ENCODE measurements at places on chromosomes 3 and 15.

GRCh38 chr15:100968050-100968966, 49.2 kb downstream of the LRRK1 start:
- DNase-seq = no peak

DNA sequence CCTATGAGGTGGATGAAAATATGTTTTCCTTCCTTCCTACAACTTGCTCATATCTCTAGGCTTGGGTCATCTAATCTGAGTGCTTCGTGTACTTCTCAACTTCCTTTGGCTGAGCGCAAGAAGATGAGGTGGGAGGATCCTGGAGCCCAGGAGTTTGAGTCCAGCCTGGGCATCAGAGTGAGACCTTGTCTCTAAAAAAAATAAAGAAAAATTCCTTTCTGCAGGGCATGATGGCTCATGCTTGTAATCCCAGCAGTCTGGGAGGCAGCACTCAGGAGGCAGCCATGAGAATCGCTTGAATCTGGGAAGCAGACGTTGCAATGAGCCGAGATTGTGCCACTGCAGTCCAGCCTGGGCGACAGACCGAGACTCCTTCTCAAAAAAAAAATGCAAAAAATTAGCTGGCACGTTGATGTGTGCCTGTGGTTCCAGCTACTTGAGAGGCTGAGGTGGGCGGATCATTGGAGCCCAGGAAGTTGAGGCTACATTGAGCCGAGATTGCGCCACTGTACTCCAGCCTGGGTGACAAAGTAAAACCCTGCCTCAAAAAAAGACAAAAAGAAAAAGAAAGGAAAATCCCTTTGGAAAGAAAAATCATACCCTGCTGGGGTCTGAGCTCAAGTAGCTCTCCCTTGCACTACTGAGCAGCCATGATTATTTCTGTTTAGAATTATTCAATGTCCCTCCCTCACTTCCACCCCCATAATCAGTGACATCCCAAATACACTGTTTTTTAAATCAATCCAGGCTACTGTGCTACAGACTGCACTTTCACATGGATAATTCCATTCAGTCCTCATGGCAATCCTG, 28.0 kb upstream of the RAB11A start:
- no peak for DNase-seq

DNA sequence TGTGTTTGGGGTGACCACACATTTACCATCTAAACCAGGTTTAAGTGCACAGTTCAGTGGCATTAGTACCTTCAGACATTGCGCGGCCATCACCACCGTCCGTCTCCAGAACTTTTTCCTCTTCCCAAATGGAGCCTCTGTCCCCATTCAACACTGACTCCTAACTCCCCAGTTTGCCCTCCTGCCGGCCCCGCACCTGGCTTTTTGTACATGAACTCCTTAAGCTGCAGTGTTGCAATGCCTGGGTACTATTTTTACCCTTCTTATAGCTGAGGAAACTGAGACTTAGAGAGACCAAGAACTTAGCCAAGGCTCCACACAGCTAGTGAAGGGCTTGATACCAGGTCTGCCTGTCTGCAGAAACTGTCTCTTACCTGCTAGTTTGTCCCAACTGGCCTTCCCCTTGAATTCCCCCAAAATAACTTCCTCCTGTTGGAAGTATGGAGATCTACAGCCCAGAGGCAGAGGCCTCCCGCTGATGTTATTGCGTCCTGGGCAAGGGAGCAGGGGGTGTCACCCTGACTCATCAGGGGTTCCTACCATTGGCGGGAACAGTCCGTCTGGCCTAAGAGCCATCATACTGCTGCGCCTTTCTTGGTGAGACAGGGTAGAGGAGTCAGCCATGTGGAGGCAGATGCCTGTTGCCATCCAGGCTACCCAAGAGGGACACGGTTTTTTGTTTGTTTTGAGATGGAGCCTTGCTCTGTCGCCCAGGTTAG, 65.6 kb downstream of the GRIP2 start:
- no peak for DNase-seq

- DNase-seq = no peak
Measured at GRCh38 chr3:39638301-39638700, 170.8 kb downstream of the MOBP start.

DNA sequence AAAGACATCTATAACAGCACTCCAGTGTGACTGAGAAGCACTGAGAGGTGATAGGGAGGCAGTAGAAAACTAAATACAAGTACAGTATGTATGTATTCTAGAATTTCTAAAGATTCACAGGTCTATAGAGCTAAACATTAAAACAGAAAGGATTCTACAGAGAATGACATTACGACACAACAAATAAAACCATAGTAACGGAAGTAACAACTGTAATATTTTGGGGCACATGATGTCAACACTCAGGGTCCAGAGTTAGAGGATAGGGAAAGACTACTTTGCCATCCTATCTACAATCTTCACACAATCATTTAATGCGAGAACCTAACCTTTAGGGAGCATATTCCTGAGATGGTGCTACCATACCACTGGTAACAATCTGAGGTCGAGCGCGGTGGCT, 13.6 kb downstream of the UBXN7 start:
- no peak for DNase-seq

DNA sequence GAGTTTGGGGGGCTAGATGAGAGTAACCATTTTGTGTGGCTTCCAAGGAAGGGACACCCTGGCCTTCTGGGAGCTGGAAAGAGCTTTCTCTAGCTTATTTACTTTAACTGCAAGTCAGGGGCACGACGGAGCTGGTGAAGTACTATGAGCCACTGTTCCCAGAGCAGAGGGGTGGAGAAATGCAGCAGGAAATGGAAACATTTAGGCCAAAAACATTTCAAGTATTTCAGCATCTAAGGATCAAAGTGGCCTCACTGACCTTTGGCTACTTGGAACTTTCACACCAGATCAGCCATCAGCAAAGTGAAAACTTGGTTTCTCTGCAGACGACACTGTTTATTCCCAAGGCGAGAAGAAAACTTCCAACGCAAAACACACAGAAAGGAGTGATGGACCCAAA, 7.9 kb downstream of the DGKG start:
- DNase-seq = no peak

DNA sequence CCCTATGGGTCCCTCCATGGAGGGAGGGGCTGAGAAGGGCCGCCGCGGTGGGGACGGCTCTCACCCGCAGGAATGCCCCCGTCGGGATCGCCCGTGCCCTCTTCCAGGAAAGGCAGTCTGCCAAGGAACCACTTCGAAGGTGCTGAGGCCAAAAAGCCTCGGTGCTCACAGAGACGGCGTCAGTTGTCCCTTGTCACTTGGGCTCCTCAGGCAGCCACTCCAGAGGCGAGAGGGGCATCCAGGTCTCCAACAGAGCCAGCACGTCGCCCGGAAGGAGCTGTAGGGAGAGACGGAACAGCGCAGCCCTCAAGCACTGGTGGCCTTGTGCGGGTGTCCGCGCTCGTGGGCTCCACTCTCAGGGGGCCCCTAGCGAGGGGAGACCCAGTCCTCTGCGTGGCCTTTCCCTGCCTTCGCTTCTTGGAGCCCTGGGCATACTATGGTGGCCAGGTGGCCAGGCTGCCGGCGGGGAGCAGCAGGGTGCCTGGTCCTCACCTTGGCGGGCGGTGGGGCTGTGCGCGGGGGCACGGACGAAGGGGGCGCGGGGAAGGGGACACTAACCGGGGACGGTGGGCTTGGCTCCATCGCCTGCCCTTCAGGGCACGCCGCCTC, 994 bp downstream of the MESP1 start:
- DNase-seq = no peak

DNA sequence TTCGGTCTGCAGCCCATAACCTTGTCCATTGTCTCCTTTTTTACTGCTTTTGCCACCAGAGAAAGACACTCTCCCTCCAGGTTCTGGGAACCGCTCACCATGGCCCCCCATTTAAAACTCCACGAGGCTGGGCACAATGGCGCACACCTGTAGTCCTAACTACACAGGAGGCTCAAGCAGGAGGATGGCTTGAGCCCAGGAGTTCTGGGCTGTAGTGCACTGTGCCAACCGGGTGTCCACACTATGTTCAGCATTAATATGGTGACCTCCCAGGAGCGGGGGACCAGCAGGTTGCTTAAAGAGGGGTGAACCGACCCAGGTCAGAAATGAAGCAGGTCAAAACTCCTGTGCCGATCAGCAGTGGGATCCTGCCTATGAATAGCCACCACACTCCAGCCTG, 28.0 kb upstream of the IDH2 start:
- DNase-seq = no peak

- DNase-seq = no peak
Measured at GRCh38 chr3:187770224-187770623, 25.0 kb upstream of the BCL6 start.

GRCh38 chr3:58625196-58625824, 41.3 kb downstream of the FAM3D start:
- no peak for DNase-seq

- no peak for DNase-seq
Measured at GRCh38 chr3:160010578-160010977, 21.9 kb downstream of the IL12A start.

GRCh38 chr3:187550446-187550845, 119.7 kb downstream of the SST start:
- no peak for DNase-seq

DNA sequence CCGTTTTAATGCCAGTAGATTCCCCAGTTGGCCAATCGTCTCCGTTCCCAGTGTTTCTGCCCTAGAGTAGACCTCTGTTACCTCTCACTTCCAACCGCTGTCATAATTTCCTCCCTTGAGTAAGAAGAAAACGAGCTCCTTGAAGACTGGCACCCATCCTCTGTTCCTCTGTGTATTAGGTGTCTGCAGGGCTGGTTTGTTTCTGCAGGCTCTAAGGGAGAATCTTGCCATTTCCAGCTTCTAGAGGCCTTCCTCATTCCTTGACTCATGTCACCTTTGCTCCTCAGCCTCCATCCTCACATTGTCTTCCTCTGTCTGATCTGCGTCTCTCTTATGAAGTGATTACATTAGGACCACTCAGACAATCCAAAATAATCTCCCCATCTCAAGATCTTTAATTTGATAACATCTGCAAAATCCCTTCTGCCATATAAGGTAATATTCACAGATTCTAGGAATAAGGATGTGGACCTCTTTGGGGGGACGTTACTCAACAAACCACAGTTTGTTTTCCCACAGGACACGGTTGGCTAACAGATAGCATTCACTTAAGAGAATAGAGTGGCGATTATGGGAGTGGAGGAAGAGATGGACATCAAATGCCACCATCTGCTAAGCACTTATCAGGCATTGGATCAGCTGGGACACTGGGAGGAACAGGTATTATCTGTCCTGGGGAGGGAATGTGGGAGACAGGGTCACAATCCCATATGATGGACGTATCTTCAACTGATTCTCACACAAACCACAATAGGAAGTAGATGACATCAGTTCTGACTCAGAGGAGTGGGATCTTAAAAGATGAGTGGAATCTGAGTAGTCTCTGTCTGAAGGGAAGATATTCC, 17.1 kb downstream of the ARHGAP31 start:
- DNase-seq = no peak

DNA sequence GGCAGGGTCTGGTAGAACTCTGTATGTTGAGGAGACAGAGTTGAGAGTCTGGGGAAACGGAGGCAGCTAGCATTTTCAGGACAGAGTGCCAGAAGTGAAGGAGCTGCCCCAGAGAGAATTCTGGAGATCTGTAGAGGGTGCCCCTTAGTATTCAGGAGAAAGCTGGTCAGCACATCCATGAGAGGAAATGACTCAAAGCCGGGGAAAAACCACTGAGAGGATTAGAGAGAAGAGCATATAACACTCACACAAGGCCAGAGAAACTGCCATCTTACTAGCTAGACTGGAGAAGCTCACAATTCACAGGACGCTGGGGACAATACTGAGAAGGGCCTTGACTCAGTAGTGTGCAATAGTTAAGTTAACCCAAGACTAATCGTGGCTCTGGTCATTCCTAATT, 75.7 kb upstream of the DPPA4 start:
- no peak for DNase-seq

GRCh38 chr3:67689806-67690205, 35.4 kb upstream of the SUCLG2 start:
- no peak for DNase-seq

DNA sequence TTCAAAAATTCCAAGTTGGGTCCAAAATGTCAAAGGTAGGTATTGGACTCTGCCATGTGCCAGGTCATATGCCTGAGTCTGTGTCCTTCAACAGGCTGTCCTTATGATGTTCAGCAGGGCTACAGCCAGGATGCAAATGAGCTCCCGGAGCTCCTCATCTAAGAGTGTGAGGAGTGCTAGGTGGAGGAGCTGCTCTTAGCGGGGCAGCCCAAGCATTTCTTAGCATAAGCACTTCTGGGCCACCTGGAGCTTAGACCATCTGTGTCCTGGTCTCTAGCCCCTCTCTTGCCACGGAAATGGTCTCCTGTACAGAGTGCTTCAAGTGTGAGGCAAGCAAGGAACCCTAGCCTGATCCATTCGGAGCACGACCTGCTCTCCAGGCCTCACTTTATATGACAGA, 64.6 kb upstream of the PRR23C start:
- DNase-seq = no peak

- DNase-seq = no peak
Measured at GRCh38 chr3:14488286-14489041, 51.7 kb downstream of the GRIP2 start.

DNA sequence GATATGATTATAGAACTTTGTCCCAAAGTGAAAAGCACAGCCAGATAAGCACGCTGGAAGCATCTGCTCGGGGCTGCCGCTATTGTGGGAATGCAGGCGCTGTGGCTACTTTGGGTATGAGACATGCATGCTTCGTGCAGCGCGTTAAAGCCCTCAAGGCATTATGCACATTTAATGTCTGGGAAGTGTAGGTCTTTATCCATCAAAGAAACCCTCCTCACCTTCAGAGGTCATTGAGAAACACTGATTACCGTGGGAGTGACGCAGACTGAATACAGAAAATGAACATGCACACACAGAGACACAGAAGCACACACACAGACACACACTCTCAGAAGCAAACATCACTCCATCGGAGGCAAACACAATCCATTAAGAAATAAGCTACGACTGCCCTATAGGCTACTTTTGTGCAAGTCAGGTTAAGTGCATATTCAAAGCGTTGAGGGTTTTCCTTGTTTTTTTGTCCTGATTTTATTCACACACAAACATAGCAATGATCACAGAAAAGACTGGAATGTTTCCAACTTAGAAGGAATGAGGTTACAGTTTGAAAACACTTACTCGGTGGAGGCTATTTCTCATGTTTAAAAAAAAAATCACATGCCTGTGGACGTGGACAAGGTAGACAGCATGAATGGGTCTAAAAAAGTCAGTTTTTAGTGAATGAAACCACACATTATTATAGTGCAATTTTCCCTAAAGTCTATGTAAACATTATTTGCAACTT, 68.5 kb downstream of the PLCH1 start:
- DNase-seq = no peak

Data from muscle of arm (tissue), 14 donors.